ENCODE measurements at places on chromosomes 11 and 22.

- no peak for DNase-seq
Measured at GRCh38 chr22:46393873-46394272, 58.4 kb downstream of the TRMU start.

GRCh38 chr11:114052160-114052559 lies 7.4 kb upstream of the ZBTB16 start:
- no peak for DNase-seq

- DNase-seq = no peak
Measured at GRCh38 chr11:68938816-68939582, 35.3 kb downstream of the IGHMBP2 start.

GRCh38 chr11:77250881-77251640 lies 50.4 kb downstream of the GDPD4 start:
- DNase-seq = no peak

DNA sequence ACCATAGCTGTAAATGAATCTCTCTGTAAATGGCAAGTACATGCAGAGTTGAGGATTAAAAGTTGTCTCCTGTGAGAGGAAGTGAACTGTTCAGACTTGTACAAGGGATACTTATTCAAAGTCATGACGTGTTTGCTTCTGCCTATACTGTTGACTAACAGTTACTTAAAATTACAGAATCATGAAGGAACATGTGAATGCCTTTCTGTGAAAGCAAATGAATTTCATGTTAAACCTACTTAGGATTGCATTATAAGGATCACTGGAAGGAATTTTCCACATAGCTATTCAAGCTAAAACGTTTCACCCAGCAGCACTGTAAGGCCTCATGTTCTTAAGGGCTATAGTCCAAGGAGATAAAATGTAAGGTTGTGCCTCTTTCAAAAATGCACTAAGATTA lies 93.4 kb upstream of the BIRC3 start:
- DNase-seq = no peak

DNA sequence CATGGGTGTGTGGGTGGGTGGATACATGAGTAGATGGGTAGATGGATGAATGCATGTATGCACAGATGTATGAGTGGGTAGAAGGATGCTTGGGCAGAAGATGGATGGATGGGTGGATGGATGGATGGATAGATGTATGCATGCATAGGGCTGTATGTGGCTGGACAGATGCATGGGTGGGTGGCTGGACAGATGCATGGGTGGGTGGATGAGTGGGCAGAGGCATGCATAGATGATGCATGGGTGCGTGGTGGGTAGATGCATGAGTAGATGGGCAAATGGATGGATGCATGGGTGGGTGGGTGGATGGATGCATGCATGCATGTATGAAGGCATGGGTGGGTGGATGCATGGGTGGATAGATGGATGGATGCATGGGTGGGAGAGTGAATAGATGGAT lies 6.8 kb upstream of the CD248 start:
- no peak for DNase-seq

DNA sequence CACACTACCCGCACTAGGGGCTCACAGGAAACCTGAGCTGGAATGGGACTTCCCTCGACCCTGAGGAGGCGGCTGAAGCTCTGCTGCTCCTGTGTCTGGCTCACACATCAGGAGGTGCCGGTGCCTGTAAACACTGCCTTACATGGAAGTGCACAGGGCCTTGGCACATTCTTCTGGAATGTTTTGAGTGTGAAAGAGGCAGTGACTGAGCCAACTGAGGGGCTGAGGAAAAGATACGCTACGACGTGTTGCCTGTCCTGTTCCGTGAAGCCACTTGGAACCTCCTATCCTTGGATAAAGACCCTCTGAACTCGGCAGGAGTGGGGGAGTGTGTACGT lies 10.5 kb downstream of the TXN2 start:
- DNase-seq = no peak

- DNase-seq = no peak
Measured at GRCh38 chr11:41413843-41414242, 45.6 kb downstream of the LRRC4C start.

- no peak for DNase-seq
Measured at GRCh38 chr11:100469835-100470234, 217.3 kb upstream of the ARHGAP42 start.

DNA sequence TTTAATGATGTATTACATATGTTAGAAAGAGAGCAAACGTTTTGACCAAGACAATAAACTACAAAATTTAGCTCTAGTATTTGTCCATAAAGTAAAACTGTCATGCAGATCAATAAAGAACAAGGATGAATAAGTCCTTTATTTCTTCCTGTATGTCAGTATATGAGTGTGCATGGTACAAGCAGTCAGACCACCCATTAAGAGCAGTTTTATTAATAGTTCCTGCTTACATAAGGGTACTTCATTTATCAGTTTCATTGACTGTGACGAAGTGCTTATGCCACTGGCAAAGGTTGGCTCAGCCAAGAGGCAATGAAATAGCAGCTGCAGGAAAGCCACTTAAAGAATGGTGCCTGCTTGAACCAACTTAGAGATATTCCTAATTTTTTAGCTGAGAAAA lies 913.0 kb upstream of the CNTN5 start:
- no peak for DNase-seq

DNA sequence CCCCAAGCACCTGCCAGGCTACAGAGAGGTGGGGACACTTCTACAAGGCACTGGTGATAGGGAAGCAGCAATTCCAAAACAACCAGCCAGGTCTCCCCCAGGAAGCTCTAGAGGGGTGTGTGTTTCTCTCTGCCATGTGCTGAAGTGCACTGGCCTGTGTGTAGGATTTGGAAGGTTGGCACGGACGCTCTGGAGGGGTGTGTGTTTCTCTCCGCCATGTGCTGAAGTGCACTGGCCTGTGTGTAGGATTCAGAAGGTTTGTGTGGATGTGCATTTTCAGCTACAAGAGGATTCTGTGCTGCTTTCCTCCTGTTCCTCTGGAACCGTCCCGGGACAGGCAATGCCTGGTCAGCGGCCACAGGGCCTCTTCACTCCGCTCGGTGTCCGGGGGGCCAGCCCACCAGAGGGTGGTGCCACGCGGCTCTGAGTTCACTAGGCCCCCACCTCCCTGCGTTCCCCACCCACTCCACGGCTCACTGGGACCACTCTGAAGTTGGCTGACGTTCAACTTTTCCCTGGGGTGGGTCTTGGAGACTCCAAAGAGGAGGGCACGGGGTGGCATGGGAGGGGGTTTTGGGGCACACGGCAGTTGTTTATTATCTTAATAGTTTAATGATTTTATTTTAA lies 552.8 kb downstream of the BRD1 start:
- no peak for DNase-seq

- DNase-seq = no peak
Measured at GRCh38 chr11:121711939-121712338, 259.2 kb upstream of the SORL1-AS1 start.

DNA sequence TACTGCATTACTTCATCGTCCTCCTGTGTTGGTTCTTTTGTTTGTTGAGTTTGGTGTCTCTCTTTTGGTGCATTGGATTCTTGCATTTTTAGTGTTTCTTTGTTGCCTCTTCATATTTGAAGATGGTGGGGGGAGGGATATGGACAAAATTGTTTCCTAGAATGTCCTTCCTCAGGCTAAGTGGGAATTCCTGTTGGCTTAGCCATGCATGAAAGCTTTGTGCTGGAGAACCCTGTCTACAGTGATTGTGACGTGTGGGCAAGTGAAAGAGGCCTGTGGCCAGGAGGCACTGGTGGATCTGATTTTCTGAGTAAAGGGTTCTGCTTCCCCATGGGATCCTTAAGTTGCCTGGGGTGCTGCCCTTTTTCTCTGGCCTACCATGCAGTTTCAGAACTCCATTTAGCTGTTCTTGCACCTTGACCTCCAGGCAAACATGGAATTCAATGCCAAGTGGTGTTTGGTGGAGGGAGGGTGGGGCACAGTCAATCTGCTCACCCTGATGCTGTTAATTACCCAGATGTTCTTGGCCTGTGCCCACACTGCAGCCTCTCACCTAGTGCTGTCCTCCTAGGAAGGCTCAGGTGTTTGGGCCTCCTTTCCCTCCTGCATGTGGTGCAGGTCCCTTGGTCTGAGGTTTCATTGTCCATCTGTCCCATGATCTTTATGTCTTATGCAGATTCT lies 46.3 kb upstream of the SLC22A12 start:
- DNase-seq = no peak

- no peak for DNase-seq
Measured at GRCh38 chr11:62269654-62270278, at the start of gene SCGB2A2. TSS of gene SCGB2A2 (plus strand) at chr11:62270158. CDS start at chr11:62270217, 59 bp downstream.

- no peak for DNase-seq
Measured at GRCh38 chr11:2272228-2272945, 2.0 kb upstream of the ASCL2 start.

DNA sequence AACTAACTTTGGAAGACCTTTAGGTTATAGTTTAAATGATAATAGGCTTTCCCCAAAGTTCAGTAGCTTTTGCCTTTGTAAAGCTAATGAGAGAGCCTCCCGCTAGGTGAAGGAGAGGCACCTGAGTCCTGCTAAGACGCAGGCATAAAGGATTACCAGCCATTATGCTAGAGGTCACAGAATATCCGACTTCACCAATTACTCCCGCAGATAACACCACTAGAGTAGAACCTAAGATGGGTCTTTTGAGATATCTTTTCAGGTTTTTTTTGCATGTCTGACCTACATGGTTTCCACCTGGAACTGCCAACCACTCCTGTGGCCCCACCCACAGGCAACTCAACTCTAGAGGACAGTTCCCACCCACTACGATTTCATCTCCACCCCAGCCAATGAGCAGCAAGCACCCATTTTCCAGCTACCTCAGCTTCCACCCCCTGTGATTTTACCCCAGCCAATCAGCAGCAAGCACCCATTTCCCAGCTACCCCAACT lies 314.3 kb downstream of the BRD1 start:
- DNase-seq = no peak

- DNase-seq = no peak
Measured at GRCh38 chr22:50000587-50001387, 11.8 kb downstream of the IL17REL start.

DNA sequence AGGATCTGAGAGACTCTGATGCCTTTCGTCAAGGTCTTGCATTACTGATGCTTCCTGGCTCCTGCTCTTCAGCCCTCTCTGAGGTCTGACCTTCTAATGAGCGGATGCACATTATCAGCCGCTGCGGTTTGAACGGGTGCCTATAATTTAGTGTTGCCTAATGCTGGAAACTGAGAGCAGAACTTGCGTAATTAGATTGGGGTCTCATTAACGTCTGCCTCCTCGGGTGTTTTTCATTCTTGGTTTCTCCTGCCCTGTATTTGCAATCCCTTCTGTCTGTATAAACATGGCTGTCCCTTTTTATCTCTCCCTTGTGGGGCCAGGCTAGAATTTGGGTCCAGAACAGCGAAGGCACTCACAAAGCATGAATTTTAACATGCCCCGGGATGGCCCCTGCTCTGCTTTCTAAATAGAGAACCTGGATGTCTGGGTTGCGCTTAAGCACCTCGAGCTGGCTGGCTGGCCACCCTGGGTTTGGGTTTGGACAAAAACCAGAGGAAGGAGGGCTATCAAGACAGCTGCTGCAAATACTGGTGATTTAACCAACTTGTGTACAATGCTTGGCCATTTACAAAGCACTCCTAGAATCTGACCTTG lies 118.6 kb downstream of the TIMP3 start:
- DNase-seq = no peak

DNA sequence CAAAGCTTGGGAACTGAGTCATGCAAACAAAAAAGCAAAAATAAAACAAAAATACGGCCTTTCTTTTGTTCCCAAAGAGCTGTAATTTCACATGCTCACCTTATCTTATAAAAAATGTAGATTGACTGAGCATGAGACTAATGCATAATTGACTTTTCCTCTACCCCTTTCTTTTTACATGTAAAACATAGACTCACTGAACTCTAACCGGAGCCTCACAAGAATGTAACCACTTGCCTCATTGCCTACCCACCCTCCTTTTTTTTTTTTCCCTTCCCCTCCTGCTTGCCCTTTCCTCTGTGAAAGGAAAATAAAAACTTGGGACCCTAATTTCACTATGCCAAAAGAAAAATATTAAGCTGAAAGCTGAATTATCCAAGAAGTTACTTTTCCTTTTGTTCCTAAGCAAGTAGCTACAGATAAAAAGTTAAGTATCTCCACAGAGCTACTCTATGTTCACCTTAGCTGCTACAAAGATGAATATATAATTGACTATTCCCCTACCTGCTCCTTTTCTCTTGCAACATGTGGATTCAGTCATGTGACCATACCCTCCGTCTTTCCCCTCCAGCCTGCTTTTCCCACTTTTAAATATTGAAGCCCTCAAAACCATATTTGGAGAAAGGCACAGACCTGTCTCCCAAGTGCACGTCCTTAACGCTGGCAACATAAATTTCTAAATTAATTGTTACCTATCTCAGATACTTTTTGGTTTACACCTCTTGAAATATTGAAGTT lies 39.6 kb upstream of the WEE1 start:
- DNase-seq = no peak

GRCh38 chr22:22474733-22475132 lies 33.8 kb downstream of the ZNF280B start:
- no peak for DNase-seq

DNA sequence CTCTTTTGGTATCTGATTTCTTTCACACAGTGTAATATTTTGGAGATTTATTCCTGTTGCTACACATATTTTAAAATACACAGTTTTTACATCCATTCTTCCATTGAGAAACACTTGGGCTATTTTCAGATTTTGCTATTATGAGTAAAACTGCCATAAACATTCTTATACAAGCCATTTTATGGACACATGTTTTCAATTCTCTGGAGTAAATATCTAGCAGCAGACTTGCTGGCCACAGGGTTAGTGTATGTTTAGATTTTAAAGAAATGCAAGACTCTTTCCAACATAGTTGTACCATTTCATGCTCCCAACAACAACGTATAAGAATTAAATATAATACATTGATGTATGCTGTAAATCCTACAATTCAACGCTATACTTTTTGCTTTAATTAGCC lies 360.8 kb upstream of the PITPNB start:
- DNase-seq = no peak

- peak; percentile 35 for DNase-seq
Measured at GRCh38 chr11:65576867-65577755, 1.3 kb downstream of the EHBP1L1 start.

GRCh38 chr22:34934261-34934660 lies 131.7 kb upstream of the ISX start:
- no peak for DNase-seq

DNA sequence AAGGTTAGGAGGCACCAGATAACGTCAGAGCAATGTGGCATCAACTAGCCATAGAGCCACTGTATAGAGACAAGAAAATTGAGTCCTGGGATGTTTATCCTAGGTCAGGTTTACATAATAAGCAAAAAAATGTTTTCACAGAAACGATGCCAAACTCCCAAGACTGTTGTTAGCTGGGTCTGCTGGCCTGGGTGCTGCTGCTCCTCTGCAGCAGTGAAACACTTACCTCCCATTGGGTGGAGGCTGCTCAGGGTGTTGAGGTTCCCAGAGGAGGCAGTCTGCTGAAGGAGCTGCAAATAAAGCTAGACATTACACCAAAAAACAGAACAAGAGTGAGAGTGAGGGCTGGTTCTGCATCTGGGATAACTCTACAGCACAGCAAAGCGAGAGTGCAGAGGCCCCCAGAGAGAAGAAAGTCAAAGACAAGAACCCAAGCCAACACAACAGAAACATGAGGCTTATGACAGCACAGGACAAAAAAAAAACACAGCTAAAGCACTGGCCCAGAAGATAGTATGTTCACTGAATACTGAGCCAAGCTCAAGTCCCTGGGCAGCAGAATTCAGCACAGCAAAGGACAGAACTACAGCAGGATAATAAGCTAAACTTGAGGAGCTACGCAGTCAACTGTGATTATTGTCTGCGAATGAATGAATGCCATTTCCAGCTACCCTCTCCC lies 29.9 kb upstream of the RAPSN start:
- DNase-seq = no peak
